ENCODE measurements at places on chromosomes 2 and 18. TPM values are rescaled to one million over a fixed set of nuclear protein-coding genes. Genes with fewer than 3 reads are reported as not detected.
A peak's percentile ranks its signal among the peaks of the same experiment; 100 is the strongest.

Gene SP100
- total RNA-seq, result 2.3 TPM

DNA sequence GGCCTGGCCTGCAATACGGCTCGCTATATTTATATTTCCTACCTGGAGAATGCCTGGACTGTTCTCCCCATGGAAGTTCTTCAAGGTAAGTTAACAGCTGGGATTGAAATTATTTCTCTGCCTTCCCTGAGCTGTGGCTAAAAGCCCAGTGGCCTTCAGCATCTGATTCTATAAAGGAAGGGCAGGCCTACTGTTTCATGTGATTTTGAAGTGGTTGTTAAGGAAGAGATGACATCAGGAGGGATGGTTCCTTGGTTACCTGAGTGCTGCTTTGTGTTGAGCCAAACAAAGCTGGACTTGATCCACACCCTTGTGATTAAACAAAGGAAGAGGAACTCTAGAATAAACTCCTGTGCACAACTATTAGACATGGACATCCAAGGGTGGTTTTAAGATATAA lies 61.6 kb downstream of the MFSD6 start:
- no peak overlapping the region for H3K4me3 ChIP-seq
- no peak for DNase-seq

GRCh38 chr18:60372596-60372995 lies at the start of gene MC4R:
Gene MC4R, minus strand, starts transcription at chr18:60372775. Its CDS starts 426 bp downstream, at chr18:60372349.
- H3K4me1 ChIP-seq, result peaks cover 5% of the 10 kb centered on the region
- H3K27ac ChIP-seq, result no peak within 1 kb of the TSS

- peaks cover 7% of the 10 kb centered on the region for H3K4me1 ChIP-seq
- peaks cover 39% of the 10 kb centered on the region for H3K27me3 ChIP-seq
- H3K4me3 ChIP-seq, result no peak overlapping the region
- H3K27ac ChIP-seq, result no peak overlapping the region
Observed at GRCh38 chr2:207328944-207329386, 163.2 kb upstream of the KLF7 start.

- peaks cover 17% of the 10 kb centered on the region for H3K36me3 ChIP-seq
- H3K27me3 ChIP-seq, result no peaks in the 10 kb centered on the region
- no peak overlapping the region for H3K4me3 ChIP-seq
- H3K4me1 ChIP-seq, result peaks cover 17% of the 10 kb centered on the region
- no peak overlapping the region for H3K27ac ChIP-seq
Observed at GRCh38 chr18:28063271-28063761, 113.6 kb downstream of the CDH2 start.

- DNase-seq, result no peak
- H3K4me1 ChIP-seq, result no peaks in the 10 kb centered on the region
- no peaks in the 10 kb centered on the region for H3K36me3 ChIP-seq
- no peak overlapping the region for H3K27ac ChIP-seq
Observed at GRCh38 chr18:8561123-8561910, 47.9 kb upstream of the RAB12 start.

GRCh38 chr2:177078855-177079254 lies 133.7 kb upstream of the HNRNPA3 start:
- no peak overlapping the region for H3K4me3 ChIP-seq
- no peak for DNase-seq
- no peaks in the 10 kb centered on the region for H3K36me3 ChIP-seq
- peaks cover 5% of the 10 kb centered on the region for H3K4me1 ChIP-seq

GRCh38 chr2:12498704-12499103 lies 218.0 kb upstream of the TRIB2 start:
- no peak overlapping the region for H3K4me3 ChIP-seq
- no peak overlapping the region for H3K27ac ChIP-seq
- no peak for DNase-seq
- no peaks in the 10 kb centered on the region for H3K4me1 ChIP-seq

DNA sequence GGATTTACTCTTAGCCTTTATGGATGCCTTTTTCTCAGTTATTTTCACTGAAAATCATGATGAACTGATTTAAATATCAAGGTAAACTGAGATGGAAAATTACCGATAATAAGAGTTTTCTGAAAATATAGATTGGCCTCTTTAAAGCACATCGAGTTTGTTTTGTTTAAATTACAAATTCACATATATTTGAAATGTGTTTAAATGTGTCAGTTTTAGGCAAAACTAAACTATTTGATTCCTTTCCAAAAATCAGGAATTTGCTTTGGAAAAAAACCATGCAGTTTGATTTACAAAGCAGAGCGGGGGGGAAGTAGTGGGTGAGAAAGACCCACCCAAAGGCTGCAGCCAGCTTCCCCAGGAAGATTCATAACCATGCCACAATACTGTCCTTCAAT lies 52.0 kb upstream of the EML4 start:
- H3K4me1 ChIP-seq, result peaks cover 16% of the 10 kb centered on the region
- peaks cover 4% of the 10 kb centered on the region for H3K27me3 ChIP-seq
- no peak for DNase-seq
- no peaks in the 10 kb centered on the region for H3K36me3 ChIP-seq
- no peak overlapping the region for H3K27ac ChIP-seq

GRCh38 chr18:24055878-24056277 lies 41.3 kb downstream of the TTC39C start:
- peaks cover 32% of the 10 kb centered on the region for H3K4me1 ChIP-seq
- H3K27me3 ChIP-seq, result no peaks in the 10 kb centered on the region
- H3K36me3 ChIP-seq, result peaks cover 1% of the 10 kb centered on the region
- no peak overlapping the region for H3K4me3 ChIP-seq
- no peak overlapping the region for H3K27ac ChIP-seq

GRCh38 chr18:36843784-36844183 lies 14.9 kb downstream of the KIAA1328 start:
- no peak overlapping the region for H3K4me3 ChIP-seq
- no peaks in the 10 kb centered on the region for H3K27me3 ChIP-seq
- no peak for DNase-seq
- H3K36me3 ChIP-seq, result peaks cover 8% of the 10 kb centered on the region
- H3K27ac ChIP-seq, result no peak overlapping the region

GRCh38 chr18:21489119-21489750 lies 111.3 kb downstream of the ESCO1 start:
- H3K27ac ChIP-seq, result no peak overlapping the region
- no peaks in the 10 kb centered on the region for H3K27me3 ChIP-seq
- no peaks in the 10 kb centered on the region for H3K36me3 ChIP-seq
- H3K4me1 ChIP-seq, result peaks cover 4% of the 10 kb centered on the region
- DNase-seq, result no peak

DNA sequence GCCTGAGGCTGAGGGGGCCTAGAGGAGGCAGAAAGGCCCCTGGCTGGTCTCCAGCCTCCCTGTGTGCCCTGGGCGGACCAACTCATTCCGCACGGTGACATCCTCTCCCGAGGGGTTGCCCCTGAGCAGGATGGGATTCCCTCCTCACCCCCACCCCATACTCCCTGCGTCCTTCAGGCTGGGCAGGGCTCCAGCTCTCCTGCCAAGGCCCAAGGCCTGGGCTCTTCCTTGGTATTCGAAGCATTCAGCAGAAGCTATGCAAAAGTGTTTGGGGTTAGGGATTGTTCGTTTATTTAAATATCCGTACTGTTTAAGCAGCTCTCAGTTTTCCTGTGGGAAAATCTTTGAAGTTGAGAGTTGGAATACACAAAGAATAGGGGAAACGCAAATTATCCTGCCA lies 113.1 kb upstream of the RAB12 start:
- H3K4me3 ChIP-seq, result no peak overlapping the region
- H3K27me3 ChIP-seq, result peaks cover 18% of the 10 kb centered on the region
- no peaks in the 10 kb centered on the region for H3K36me3 ChIP-seq
- H3K4me1 ChIP-seq, result peaks cover 3% of the 10 kb centered on the region

DNA sequence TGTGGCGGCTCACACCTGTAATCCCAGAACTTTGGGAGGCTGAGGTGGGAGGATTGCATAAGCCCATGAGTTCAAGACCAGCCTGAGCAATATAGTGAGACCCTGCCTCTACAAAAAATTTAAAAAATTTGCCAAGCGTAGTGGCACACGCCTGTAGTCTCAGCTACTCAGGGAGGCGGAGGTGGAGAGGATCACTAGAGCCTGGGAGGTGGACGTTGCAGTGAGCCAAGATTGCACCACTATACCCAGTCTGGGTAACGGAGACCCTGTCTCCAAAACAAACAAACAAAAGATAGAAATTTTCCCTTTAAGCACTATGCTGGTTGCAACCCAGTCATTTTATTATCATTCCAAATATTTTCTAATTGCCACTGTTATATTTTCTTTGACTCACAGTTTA lies 32.3 kb downstream of the NPHP1 start:
- H3K27me3 ChIP-seq, result no peaks in the 10 kb centered on the region
- no peaks in the 10 kb centered on the region for H3K36me3 ChIP-seq
- no peak for DNase-seq
- no peak overlapping the region for H3K4me3 ChIP-seq
- H3K27ac ChIP-seq, result no peak overlapping the region

DNA sequence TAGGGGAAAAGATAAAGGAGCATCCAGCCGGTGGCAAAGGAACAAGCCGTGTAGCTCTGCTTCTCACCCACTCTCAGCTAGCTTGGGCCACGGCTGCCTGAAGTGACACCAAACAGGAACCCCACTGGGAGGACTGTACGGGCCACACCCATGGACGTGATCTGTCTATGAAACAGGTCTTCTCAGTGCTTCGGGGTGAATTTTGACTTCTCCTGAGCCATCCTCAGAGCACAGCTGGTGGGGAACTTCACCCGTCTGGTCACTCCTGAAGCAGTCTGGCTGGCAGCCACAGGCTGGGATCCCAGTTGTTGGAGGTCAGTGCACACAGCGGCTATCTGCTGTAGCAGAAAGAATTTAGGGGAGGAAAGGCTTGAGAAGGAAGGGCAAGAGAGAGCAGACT lies 223.8 kb downstream of the FAM210A start:
- H3K4me1 ChIP-seq, result peaks cover 4% of the 10 kb centered on the region
- DNase-seq, result no peak
- H3K27me3 ChIP-seq, result peaks cover 22% of the 10 kb centered on the region
- peaks cover 11% of the 10 kb centered on the region for H3K36me3 ChIP-seq
- H3K27ac ChIP-seq, result no peak overlapping the region

- no peaks in the 10 kb centered on the region for H3K36me3 ChIP-seq
- no peak overlapping the region for H3K4me3 ChIP-seq
- H3K27ac ChIP-seq, result no peak overlapping the region
- peaks cover 44% of the 10 kb centered on the region for H3K27me3 ChIP-seq
Observed at GRCh38 chr2:218003981-218004419, 1.2 kb upstream of the TNS1 start.

GRCh38 chr2:221571551-221572218 lies 419 bp downstream of the EPHA4 start:
- DNase-seq, result peak; percentile 21
- peak overlapping the region; percentile 96 for H3K27ac ChIP-seq
- H3K36me3 ChIP-seq, result no peaks in the 10 kb centered on the region
- H3K27me3 ChIP-seq, result peaks cover 17% of the 10 kb centered on the region
- peaks cover 39% of the 10 kb centered on the region for H3K4me1 ChIP-seq
- peak overlapping the region; percentile 98 for H3K4me3 ChIP-seq

DNA sequence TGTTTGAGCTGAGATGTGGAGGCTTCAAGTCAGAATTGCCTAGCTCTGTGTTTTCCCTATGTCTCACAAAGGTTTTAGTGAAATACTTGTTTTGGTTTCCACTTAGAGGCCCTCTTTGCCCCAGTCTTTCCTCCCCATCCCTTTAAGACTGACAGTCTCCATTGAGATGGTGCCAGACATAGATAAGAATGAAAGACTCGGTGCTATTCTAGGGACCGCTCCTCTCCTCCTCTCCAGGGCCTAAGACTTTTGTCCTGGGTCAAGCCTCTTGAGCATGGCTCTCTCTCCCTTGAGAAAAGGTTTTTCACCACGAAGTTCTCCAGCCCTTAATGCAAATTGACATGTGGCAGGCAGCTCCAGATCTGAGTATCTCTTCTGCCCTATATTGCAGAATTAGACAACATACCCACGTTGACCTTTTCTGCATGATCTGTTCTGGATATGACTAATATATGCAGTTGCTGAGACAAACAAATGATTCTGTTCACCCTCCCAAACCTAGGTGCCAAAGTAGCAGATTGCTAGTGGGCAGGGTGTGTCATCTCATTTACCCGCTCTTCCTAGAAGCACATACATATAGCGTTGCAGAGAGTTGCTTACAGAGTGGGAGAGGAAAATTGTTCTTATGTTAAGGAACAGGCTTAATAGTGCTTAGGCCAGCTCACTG lies 47.5 kb upstream of the ACSL3 start:
- no peak overlapping the region for H3K4me3 ChIP-seq
- no peak for DNase-seq
- H3K4me1 ChIP-seq, result no peaks in the 10 kb centered on the region

All from progenitor cell of endocrine pancreas (in vitro differentiated cells).